NCI-H446 treated with DMSO at 0.1 percent for 48 hours (cell line): ENCODE measurements at places on chromosomes 4 and X.

DNA sequence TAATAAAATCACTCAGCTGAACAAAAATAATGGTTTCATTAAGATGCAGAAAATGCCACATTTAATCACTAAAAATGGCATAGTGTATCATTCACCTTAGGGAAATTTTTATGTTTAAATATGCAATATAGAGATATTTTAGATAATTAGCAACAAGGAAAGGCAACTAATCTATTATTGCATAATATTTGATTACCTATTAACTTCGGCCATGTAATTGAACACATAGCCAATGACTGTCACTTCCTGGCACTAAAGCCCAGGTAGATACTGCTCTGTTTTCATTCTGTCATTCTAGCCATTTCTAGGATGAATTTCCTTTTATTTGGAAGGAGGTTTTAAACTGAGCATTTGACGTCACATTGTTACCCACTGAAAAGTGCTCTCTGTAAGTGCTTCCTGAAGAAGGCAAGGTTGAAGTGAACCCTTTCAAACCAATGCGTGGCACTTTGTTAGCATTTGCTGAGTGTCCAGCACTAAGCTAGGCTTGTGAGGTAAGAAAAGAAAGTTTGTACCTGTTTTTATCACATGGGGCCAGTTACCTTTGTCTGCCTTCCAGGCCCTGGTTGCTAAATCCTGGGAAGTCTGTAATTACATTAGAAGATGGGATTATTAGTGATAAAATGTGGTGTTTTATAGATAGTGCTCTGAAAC is 67.8 kb upstream of the LSM6 start:
- no peak for DNase-seq

GRCh38 chrX:12955882-12956703 is 18.8 kb upstream of the TMSB4X start:
- DNase-seq = no peak

- no peak for DNase-seq
Observed at GRCh38 chr4:98262431-98262830, 1.2 kb downstream of the RAP1GDS1 start.

GRCh38 chrX:137882960-137883359 is 317.0 kb downstream of the ZIC3 start:
- no peak for DNase-seq

DNA sequence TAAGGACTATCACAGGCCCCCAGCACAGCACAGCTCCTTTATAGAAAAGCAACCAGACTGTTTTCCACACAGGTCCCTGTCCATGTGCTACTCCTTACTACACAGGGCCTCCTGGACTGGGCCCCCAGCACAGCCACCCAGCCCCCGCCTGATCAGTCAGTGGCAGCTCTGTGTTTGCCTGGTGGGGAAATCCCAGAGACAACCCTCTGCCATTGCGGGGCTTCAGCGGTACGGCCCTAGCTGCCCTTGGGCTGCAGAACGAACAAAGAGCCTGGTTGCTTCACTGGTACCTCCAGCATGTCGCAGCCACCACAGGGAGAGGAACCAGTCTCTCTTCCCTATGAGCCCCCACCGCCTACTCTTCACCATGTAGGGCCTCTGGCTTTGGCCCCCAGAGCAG is 30.7 kb downstream of the CBR4 start:
- DNase-seq = no peak

DNA sequence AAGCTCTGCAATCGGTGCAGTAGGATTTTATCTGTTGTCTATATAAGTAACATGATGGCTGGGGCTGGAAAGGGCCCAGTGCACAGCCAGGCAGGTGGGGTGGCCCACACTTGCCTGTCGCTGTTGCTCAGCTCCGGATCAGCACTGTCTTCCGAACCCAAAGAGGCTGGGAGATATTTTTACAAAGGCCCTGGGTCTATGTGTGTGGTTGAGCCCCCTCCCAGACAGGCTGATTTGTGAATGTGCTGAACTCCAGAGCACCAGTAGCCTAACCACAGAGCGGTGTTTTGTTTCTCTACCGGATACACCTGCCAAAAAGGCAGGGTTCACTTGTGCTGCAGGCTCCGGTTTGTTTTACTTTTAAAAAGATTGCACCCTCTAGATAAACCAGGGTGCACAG is 33.5 kb upstream of the CHRNA9 start:
- DNase-seq = no peak

DNA sequence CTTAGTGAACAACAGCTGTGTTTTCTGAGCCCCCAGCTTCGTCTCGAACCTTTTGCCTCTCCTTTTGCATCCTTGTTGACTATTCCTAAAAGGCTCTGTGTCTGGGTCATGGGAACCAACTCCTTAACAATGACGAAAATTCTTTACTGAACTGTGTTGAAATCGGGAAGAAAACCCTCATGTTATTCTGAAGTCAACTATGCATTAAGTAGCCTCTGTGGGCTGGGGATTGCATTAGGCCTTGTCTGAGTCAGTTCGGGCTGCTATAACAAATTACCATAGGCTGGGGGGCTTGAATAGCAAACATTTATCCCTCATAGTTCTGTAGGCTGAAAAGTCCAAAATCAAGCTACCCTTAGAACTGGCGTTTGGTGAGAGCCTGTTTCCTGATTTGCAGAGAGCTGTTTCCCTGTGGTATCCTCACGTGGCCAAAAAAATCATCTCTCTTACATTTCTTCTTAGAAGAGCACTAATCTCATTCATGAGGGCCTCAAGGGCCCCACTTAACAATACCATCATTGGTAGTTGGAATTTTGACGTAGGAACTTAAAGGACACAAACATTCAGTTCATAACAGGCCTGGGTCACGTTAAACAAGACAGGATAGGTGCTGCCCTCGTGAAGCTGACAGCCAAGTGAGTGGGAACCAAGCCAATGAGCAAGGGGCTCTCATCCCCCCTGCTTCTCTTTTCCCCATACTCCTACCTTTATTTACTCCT is 75.9 kb downstream of the CLNK start:
- no peak for DNase-seq

DNA sequence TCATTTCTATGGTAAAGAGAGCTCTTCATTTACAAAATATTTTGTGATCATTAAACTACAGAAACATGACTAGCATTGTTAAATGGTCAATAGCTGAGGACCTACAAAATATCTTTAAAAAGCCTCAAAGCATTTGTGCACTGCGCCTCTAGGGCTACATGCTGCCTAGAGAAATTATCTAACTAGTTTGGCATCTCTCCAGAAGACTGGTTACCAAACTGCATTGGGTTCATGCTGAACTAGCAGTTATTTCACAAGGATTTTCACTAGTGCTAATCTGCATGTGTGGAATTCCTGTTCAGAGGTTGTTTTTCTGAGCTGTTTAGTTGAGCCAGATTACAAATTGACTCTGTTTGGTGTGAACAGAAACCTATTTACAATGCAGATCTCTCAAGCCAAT is 58.5 kb upstream of the PITX2 start:
- DNase-seq = peak; percentile 14

DNA sequence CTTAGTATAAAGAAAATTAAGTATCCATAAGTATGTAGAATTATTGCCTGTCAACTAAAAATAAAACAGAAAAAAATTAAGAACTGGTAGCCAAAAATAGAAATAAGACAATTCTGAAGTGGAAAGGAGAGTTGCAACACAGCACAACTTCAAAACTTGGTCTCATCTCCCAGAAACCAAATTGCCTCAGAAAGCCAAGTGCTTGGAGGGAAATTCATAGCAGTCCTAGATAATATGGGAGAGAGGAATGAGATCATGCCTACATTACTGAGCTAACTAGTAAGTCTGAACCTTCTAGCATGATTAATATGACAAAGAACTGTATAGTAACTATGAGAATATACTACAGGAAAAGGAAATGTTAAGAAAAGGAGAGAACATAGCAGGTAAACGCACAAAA is 256.5 kb downstream of the LDB2 start:
- no peak for DNase-seq

GRCh38 chr4:20638825-20639224 is 61.4 kb upstream of the PACRGL start:
- no peak for DNase-seq

- DNase-seq = no peak
Observed at GRCh38 chrX:44068043-44068442, 94.9 kb upstream of the NDP start.

DNA sequence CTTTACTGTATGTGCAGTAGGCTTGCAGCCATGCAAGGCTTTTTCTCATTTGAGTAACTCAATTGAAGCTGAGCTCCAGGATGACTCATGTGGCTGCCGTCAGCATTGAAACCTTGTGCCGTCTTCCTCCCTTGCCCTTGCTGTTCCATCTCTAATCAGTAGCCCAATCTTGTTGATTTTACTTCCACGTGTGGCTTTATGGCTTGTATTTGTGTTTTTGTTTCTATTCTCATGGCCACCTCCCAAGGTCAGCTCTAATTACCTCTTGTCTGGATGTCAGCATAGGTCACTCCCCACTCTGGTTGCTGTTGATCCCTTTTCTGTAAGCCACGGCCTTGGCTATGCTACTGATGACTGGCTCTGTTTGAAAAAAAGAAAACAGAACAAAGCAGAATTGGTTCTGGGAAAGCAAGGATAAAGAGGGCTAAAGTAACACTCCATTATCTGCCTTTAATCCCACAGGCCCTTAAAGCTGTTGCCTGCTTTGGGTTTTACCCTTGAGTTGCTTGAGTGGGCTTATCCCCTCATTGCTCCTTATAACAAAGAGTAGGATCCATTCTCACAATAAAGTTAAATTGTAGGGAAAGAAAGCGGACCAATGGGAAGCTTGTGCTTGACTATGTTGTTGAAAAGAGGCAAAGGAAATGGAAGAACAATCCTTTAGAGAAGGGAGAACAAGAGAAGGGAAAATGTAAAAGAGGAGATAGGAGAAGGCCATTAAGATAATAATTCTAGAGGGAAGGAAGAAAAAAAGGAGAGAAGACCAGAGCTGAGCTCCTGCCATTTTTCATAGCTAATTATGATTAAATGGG is 173.9 kb upstream of the PGRMC2 start:
- DNase-seq = no peak
